Stimulated activated memory B cell treated with anti-CD40 and anti-IgM and Interleukin-4, amounts not matched to agents 10 μg/mL and 1 μg/mL and 100 μg/mL, for 72 hours (primary cell): ENCODE measurements at places on chromosomes 7 and 10.

- no peak overlapping the region for H3K27ac ChIP-seq
- peaks cover 29% of the 10 kb centered on the region for H3K27me3 ChIP-seq
- no peak overlapping the region for H3K4me3 ChIP-seq
- peaks cover 8% of the 10 kb centered on the region for H3K4me1 ChIP-seq
- H3K36me3 ChIP-seq, result no peaks in the 10 kb centered on the region
These were observed 13.1 kb upstream of the TNPO3 start for GRCh38 chr7:129067943-129068548.

GRCh38 chr10:63137306-63137705, 4.2 kb downstream of the NRBF2 start:
- ATAC-seq, result no peak
- H3K36me3 ChIP-seq, result peaks cover 19% of the 10 kb centered on the region
- no peak overlapping the region for H3K27ac ChIP-seq
- H3K4me3 ChIP-seq, result no peak overlapping the region
- peaks cover 58% of the 10 kb centered on the region for H3K4me1 ChIP-seq

DNA sequence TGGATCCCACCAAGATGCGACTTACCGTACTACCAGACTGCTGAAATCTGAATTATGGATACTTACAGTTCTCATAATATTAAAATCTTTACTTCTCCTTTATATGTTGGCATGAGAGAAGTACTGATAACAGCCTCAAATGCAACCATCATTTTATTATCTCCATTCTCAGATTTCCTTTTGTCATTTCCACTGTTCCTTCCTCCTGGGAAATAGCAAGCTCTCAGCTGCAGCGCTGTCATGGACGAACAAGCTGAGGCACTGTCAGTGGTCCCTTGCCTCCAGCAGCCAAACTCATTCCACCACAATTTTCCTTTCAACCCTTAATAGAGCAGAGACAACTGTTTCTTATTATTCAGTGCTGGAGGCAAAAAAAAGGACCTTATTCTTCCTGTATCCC, 478.4 kb downstream of the ARL4A start:
- H3K27ac ChIP-seq, result no peak overlapping the region
- peaks cover 15% of the 10 kb centered on the region for H3K27me3 ChIP-seq
- no peaks in the 10 kb centered on the region for H3K4me1 ChIP-seq
- no peak overlapping the region for H3K4me3 ChIP-seq
- no peak for ATAC-seq

DNA sequence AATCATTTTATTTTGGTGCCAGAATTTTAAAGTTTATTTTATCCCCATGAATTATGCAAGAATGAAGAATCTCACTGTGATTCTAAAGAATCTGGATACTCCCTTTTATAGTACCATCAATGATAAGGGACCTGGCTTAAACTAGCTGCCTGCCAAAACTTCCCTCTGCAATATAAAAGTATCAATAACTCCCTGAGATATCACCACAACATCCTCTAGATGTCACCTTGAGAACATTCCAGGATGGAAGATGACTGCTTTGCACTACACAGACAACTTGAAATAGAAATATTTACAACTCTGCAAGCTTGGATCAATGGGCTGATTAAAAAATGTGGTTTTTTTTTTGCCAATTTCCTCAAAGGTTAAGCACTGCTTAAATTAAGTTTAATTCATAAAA, 142.1 kb downstream of the SLC25A13 start:
- H3K27me3 ChIP-seq, result no peaks in the 10 kb centered on the region
- no peak overlapping the region for H3K4me3 ChIP-seq
- no peak for ATAC-seq
- H3K4me1 ChIP-seq, result no peaks in the 10 kb centered on the region

DNA sequence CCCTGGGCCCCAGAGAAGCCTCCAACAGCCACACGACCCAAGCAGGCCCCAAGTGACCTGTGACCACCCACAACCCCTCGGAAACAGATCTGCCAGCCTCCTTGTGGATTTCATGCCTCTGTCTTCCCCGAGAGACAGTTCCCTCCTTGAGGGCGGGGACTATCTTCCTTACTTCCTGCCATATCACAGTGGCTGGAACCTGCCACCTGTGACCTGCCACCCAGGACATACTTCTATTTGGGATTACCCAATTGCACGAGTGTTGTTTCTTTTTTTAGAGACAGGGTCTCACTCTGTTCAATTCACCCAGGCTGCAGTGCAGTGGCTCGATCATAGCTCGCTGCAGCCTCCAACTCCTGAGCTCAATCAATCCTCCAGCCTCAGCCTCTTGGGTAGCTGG, 25.9 kb downstream of the TNRC18 start:
- ATAC-seq, result no peak
- peaks cover 15% of the 10 kb centered on the region for H3K36me3 ChIP-seq
- H3K4me1 ChIP-seq, result peaks cover 43% of the 10 kb centered on the region
- H3K27me3 ChIP-seq, result no peaks in the 10 kb centered on the region
- peak overlapping the region; percentile 84 for H3K4me3 ChIP-seq
- H3K27ac ChIP-seq, result peak overlapping the region; percentile 91

DNA sequence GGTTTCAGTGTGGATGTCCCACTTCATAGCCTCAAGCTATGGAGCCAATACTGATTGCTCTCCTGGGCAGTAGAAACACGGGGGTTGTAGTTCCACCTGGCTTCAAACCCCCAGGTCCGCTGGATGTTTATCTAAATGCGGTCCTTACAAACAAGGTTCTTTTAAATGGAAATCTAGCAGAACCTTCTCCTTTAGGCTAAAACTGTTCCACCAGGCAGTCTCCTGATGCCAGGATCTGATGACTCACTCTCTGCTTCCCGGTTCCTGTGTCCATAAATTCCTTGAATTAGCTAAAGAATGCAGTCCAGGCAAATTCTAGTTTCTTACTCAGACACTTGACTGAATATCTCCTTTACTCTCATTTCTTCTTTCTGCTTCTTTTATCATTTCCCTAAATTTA, 108.4 kb upstream of the FAM3C start:
- H3K27me3 ChIP-seq, result peaks cover 12% of the 10 kb centered on the region
- no peak overlapping the region for H3K4me3 ChIP-seq
- ATAC-seq, result no peak
- H3K27ac ChIP-seq, result no peak overlapping the region
- peaks cover 1% of the 10 kb centered on the region for H3K36me3 ChIP-seq

GRCh38 chr10:5631936-5632335, 34.5 kb downstream of the ASB13 start:
- H3K36me3 ChIP-seq, result no peaks in the 10 kb centered on the region
- no peak for ATAC-seq
- H3K27me3 ChIP-seq, result peaks cover 28% of the 10 kb centered on the region
- peaks cover 12% of the 10 kb centered on the region for H3K4me1 ChIP-seq
- H3K4me3 ChIP-seq, result no peak overlapping the region
- H3K27ac ChIP-seq, result no peak overlapping the region
